Fibroblast of the conjunctiva (primary cell): ENCODE measurements at places on chromosomes 13 and 19.
A peak's percentile ranks its signal among the peaks of the same experiment; 100 is the strongest.

GRCh38 chr13:109182777-109183465 is 553.5 kb downstream of the MYO16 start:
- no peak for DNase-seq

DNA sequence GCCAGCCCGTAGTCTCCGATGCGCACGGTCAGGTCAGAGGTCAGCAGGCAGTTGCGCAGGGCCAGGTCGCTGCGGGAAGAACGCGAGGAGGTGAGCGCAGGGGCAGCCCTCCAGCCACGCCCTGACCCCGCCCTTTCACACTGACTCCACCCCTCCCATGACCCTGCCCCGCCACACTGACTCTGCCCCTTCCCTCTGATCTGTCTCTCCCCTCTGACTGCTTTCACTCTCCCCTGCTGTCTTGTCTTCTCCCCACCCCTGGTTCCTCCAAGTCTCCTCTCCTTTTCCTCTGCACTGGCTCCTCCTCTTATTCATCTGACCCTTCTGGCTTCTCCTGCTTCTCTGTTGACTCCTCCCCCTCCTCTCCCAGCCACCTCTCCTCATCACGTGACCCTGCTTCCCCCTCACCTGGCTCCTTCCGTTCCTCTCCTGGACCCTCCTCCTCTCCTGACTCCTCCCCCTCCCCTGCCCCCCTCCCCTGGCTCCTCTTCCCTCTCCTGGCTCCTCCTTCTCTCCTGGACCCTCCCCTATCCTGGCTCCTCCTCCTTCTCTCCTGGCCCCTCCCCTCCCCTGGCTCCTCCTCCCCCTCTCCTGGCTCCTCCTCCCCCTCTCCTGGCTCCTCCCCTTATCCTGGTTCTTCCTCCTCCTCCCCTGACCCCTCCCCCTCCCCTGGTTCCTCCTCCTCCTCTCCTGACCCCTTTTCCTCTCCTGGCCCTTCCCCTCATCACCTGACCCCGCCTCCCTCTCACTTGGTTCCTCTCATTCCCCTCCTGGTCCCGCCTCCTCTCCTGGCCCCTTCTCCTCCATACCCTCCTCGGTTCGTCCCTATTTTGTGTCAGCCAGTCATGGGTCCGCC is 9.9 kb downstream of the LMTK3 start:
- no peak for DNase-seq

GRCh38 chr13:93689333-93689732 is 462.7 kb downstream of the GPC6 start:
- DNase-seq, result no peak

- DNase-seq, result peak; percentile 33
These were observed at the start of gene SHFL for GRCh38 chr19:10085641-10086590. Gene SHFL, plus strand, starts transcription at chr19:10086317. Its CDS starts 111 bp downstream, at chr19:10086428.

- no peak for DNase-seq
These were observed 8.0 kb downstream of the FXYD3 start for GRCh38 chr19:35123573-35123972.

GRCh38 chr19:55712804-55713631 is 25.2 kb downstream of the NLRP9 start:
- no peak for DNase-seq

- DNase-seq, result no peak
These were observed 13.4 kb upstream of the LENG8 start for GRCh38 chr19:54435551-54436016.

GRCh38 chr19:30350692-30351663 is 21.2 kb upstream of the ZNF536 start:
- no peak for DNase-seq

DNA sequence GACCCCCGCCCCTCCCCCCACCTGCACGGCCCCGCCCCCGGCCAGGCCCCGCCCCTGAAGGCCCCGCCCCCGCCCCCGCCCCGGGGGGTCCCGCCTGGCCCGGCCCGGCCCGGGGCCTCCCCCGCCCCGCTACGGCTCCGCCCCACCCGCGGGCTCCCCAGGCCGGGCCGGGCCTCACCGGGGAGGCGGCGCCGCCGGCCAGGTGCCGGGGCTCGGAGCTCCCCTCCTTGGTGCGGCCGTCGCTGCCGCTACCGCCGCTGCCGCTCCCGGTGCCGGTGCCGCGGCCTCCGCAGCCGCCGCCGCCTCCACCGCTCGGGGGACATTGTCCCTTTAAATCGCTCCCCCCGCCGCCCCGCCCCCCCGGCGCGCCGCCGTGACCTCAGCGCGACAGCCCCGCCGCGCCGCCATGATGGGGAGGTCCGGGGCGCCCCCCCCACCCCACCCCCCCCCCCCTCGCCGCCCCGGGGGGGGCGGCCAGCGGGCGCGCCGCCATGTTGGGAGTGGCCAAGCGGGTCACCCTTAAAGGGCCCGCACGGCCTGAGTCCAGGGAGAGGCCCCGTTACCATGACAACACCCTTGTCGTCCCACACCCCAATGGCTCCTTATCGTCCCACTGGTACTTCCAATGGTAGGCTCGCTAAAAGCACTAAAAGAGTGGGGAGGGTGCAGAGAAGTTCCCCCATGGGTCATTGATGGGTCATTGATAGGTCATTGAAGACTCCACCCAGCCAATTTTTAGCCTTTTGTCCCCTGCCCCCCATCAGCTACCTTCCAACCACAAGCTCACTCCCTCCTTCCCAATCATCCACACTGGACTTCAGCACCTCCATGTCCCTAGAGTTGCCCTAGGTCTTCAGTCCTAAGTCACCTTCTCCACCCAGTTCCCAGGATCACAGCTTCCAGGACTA is at the start of gene WIZ:
TSS of gene WIZ (minus strand) at position 337 of the 908 bp plus-strand sequence. CDS start 1,649 bp downstream, outside the sequence.
- DNase-seq, result peak; percentile 36

DNA sequence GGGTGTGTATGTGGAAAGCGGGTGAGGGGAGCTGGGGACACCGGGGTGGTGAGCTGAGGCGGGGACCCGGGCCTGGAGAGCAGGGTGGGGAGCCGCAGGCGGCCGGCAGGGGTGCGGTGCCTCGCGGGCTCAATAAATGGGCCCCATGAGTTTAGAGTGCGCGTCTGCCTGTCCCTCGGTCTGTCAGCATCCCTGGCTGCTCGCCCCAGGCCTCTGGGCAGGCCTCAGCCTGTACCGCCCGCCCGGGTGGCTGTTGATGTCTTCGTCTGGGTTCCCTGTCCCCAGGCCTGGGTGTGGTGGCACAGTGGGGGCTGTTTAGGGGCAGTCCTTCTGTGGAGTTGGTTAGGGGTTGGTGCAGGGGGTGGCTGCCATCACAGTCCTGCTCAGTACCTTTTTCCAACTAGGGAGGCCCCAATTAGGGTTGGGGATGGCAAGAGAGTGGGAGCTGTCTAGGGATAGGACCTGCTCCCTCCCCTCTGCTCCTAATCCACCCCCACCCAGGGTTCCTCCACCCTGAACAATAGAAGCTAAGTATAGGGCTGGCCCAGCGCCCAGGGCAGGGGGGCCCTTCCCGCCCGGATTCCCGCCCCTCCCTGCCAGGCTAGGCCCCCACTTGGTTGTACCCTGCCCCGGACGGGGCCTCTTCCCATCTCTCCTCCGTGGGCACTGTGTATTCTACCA is 12.2 kb downstream of the CIC start:
- DNase-seq, result no peak

DNA sequence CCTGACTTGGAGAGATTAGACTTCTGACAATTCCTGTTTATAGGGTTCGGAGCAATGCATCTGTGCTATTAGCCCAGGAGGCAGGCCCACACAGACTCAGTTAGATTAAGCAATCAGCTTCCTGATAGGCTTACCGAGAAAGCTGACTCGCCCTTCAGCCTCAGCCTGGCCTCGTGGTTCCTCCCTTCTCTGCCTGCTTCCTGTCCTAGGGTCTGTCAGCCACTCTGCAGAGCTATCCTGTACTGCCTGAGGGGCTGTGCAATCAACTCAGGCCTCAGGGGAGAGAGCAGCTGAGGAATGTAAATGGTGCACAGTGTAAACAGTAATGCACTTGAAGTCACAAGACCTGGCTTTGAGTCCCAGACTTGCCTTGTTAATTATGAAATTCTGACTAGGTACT is 30.7 kb downstream of the HTR2A start:
- DNase-seq, result peak; percentile 9

- no peak for DNase-seq
These were observed 745.2 kb downstream of the PCDH17 start for GRCh38 chr13:58376775-58377174.

DNA sequence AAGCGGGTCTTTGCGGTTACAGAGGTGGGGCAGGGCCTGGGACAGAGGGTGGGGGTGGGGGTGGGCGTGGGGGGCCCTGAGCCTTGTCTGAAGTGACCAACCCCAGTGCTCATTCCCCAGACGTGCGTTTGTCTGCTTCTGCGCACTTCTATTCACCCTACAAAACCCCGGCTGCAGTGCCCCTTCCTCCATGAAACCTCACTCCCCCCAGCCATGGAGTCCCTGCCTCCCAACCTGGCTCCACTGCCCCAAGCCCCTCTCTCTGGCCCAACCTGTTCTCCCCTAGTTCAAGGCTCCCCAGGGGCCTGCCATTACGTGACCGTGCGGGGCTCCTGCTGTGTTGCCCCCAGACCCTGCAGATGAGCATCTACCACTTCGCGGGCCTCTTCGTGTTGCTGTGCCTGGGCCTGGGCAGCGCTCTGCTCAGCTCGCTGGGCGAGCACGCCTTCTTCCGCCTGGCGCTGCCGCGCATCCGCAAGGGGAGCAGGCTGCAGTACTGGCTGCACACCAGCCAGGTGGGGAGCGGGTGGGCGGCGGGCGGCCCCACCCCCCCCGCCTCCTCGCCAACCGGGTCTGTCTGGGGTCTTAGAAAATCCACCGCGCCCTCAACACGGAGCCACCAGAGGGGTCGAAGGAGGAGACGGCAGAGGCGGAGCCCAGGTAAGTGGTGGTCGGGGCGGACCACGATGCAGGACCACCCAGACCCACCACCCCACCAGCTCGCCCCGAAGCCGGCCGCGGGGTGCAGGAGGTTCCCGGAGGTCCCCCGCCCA is 8.2 kb downstream of the GRIN3B start:
- DNase-seq, result no peak

- no peak for DNase-seq
These were observed 924.0 kb downstream of the EFNB2 start for GRCh38 chr13:105611424-105611823.

GRCh38 chr13:59823486-59823885 is 340.2 kb downstream of the DIAPH3 start:
- DNase-seq, result peak; percentile 17

DNA sequence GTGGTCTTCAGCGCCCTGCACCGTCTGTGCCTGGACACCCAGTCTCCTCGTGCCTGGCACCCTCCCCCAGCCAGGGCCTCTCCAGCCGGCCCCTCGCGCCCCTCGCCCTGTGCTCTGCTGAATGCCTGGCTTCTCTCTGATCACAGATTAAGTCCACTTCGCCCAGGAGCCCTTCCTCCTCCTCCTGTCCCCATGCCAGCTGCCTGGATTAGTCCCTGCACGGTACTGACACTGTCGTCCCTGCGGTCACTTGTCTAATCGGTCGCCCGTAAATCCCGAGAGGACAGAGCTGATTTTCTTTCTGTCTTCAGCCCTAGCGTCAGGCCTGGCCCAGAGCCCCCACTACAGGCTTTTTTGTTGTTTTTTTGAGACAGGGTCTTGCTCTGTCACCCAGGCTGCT is 6.6 kb downstream of the THOP1 start:
- DNase-seq, result no peak

DNA sequence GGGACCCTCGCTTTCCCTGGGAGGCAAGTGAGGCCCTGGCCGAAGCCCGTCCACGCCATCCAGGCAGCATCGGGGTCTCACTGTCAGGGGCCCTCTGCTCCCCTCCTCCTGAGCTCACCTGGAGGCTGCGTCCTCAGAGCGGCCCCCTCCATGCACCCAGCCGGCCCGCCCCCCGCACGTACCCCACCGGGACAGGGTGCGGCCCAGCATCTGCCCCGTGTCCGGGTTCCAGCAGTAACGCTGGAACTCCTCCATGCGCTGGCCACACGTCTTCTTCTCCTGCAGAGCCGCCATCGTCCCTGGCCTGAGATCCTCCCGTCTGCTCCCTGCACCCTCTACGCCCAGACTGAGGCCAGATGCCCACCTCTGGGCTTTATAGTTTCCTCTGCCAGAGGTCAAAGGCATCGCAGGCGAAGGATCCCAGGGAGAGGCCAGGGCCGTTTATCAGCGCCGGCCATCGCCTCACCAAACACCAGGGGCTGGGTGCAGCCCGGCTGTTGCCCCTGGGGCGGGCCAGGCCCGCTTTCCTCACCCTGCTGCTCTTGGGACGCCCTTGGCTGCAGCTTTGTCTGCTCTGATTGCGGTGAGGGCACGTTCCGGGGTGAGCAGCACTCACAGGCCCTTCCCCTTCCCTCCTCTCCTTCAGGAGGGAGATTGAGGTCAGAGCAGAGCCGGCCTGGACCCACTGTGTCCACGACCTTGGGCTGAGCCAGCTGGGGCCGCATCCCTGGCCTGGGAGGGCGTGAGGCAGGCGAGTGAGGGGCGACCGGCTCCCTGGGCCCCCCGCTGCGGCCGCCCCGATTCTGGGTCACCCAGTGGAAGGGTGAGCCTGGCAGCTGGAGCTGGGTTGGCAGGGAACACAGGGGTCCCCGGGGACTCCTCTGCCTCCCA is at the start of gene ATP4B:
TSS of gene ATP4B (minus strand) at position 348 of the 891 bp plus-strand sequence. CDS start at position 294, 54 bp downstream.
- DNase-seq, result no peak

DNA sequence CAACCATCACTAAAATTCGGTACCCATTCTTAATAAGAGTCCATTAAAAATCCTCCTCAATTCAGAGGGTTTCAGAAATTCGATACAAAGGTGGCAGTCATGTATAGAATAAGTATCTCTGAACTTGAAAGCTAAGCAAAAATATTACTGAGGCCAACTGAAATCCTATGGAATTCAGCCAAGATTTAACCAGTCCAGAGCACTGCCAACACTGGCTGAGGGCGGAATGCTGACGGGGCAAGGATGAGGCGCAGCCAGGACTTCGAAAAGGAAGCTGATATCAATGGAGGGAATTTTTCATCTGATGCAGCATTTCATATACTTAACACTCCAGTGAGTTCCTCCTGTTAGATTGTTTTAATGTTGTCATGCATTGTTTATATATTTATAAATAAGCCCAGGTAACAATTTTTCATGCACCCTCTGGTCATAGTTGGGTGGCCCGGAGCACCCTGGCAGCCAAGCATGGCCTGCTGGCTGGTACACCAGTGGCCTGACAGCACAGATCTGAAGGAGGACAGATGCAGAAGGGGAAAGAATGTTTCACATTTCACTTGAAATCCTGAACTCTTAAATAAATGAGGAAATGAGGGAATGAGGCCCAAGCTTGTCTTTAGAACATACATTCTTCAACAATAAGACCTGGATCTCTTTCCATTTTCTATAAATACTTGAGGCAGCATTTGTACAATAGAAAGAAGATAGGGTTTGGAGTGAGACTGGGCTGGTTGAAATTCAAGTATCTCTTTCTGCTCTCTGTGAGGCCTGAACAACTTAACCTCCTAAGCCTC is 41.5 kb downstream of the WDFY2 start:
- no peak for DNase-seq

DNA sequence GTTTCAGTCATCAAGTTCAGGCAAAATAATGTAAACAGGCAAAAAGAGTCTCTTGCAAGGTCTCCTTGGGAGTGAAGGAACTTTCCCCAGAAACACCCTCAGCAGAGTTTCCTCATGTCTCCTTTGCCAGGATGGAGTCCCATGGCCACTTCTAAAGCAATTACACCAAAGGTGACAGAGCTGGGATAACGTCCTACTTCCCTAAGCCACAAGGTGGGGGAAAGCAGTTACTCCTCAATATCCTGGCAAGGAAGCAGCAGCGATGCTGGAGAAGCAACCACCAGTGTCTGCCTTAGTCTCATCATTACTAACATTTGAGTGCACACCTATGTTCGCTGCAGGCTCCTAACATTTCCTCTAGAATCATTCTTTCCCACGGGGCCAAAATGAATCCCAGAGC is 88.6 kb downstream of the UBL3 start:
- no peak for DNase-seq
